Right hindlimb (tissue), 1 donor: ENCODE measurements at places on chromosomes 5 and 9.
A peak's percentile ranks its signal among the peaks of the same experiment; 100 is the strongest.

DNA sequence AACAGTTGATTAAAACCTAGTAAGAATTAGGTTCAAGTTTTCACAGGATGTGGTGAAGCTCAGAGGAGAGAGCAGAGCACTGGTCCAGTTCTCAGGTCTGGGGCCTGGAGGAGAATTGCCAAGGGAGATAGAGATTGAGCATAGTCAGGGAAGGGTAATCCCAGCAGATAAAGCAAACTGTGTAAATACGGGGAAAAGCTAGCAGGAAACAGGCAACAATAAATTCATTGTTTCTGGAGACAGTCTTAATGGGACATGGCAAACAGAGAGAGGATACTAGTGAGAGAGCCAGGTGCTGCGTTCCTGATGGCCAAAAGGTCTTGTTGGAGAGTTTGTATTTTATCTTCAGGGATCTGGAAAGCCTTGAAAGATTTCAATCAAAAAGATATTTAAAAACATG, 333.0 kb downstream of the PDE4D start:
- DNase-seq: no peak

GRCh38 chr9:128643519-128644300, 12.9 kb downstream of the DYNC2I2 start:
- DNase-seq: no peak

GRCh38 chr9:83583151-83584014, 39.6 kb upstream of the IDNK start:
- peak; percentile 69 for DNase-seq

DNA sequence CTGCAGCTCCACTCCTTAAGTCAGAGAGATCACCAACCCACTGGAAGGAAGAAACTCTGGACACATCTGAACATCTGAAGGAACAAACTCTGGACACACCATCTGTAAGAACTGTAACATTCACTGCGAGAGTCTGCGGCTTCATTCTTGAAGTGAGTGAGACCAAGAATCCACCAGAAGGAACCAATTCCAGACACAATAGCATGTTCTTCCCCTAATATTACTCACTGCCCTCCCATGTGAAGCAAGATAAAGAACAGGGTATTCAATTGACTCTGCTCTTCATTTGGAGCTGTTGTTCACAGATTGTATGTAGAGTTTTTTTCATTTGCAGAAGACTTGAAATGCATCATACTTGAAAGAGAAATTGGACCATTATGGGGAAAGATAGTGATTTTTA, 10.8 kb downstream of the SAXO1 start:
- no peak for DNase-seq

GRCh38 chr5:79330071-79330470, 94.1 kb downstream of the JMY start:
- DNase-seq: no peak
